ENCODE measurements at places on chromosomes 2 and 18.

GRCh38 chr2:182319556-182320505, 107.0 kb downstream of the PDE1A start:
- no peak for DNase-seq

DNA sequence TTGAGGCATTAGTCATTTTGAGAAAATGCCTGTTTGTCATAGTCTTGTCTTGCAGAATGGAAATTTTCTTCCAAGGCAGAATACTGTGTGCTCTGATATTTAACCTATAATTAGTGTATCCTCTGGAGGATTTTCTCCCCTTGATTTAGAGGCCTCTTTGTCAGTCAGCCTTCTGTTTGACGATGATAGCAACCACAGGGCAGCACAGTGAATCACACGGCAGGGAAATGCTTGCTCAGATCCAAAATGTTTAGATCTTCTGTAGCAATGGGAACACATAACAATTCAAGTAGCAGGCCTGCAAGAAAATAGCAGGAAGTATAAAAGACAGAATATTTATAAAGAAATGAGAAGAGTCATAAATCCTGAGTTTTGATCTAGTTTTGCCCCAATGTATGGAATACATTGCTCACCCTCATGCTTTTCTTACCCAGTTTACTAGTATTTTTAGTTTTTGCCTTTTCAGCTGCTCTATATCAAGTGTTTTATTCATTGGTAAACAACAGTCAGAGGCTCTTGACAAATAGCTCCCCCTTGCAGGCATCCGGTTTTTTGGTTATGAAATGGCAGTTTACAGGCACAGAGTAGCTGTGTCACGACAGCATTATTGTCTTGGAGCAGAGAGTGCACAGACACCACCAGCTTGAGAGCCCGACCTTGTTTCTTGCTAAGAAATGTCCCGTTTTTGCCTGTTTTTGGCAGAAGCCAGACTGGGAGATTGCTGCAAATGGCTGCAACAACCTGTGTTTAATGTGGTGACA, 185.1 kb downstream of the MYO3B start:
- peak; percentile 5 for DNase-seq

DNA sequence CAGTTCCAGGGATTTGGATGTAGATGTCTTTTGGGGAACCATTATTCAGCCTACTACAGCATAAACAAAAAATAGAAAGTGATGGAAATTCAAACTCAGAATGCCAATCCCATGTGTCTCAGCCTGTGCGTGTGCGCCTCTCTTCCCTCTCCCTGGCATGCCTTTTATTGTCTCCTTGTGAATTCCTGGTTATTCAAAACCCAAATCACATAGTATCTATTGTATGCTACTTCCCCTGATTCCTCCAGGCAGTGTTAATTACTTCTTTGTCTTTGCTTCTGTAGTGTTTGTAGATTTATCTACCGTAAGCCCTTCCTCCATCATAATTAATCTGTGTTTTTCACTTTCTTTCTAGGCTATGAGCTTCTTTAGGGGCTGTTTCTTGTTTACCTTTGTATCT, 38.9 kb downstream of the RHBDD1 start:
- DNase-seq, result no peak

- peak; percentile 97 for DNase-seq
These were observed 199.3 kb downstream of the RNF144A start for GRCh38 chr2:7116511-7116910.

GRCh38 chr2:240986787-240987411, 11.5 kb upstream of the SNED1 start:
- DNase-seq, result no peak

DNA sequence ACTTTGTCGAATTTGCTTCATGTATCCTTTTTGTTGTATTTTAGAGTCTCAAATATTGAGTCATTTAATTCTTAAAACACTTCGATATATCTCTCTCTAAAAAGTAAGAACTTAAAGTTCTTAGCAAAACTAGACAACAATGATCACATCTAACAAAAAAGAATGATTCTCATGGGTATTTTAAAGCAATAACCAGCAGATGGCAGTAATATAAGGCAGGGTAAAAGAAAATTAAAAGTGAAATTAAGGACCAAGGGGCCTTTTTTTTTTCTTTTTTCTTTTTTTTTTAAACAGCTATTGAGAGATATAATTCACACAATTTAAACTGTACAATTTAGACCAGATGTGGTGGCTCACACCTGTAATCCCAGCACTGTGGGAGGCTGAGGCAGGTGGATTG, 9.9 kb upstream of the AOX1 start:
- DNase-seq, result no peak

- DNase-seq, result peak; percentile 44
These were observed 258.6 kb downstream of the CAMKMT start for GRCh38 chr2:44620189-44620990.

GRCh38 chr2:10331027-10331701, 28.5 kb downstream of the HPCAL1 start:
- DNase-seq, result peak; percentile 81

DNA sequence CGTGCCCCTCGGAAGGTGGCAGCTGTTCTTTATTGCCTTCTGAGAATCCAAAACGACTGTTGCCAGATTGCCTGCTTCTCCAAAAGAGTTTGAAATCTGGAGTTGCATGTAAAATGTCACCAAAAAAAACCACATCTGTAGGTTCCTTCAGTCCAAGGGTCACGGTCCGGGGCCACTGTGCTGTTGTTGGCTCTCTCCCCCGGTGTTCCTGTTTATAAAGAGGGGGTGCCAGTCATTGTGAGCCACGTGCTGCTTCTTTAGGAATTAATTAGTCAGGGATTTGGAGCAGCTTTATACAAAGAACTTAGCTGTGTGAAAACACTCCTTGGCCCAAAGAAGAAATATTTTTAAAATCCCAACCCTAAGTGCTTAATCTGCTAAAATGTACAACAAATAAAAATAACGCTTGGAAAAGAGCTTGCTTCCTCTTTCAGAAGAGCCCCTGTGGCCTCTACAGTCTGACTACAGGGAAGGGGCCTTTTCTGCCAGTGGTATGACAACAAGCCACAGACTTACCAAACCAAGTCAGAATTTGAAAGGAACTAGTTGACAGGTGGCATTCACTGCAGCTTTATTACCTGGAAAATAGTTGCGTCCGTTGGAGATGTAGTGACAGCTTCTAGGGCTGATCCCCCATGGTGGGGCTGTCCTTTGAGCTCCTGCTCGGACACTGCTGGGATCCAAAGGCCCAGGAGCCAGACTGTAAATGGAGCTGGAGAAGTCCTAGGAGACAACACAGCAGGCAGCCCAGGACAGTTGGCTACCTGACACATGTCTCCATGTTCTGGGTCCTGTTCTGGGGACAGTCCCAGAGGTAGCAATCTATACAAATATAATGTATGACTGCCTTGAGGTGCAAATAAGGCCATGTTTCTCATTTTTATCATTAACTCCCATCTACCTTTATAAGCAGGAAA, 84.5 kb upstream of the SLC1A4 start:
- no peak for DNase-seq

Data from NCI-H524 (cell line).